ENCODE measurements at places on chromosomes 3 and 15. TPM values are rescaled to one million over a fixed set of nuclear protein-coding genes. Genes with fewer than 3 reads are reported as not detected.
A peak's percentile ranks its signal among the peaks of the same experiment; 100 is the strongest.

Gene TRIM42
- not detected for total RNA-seq

- no peak for DNase-seq
These were observed 16.6 kb downstream of the FOXB1 start for GRCh38 chr15:60020736-60021135.

DNA sequence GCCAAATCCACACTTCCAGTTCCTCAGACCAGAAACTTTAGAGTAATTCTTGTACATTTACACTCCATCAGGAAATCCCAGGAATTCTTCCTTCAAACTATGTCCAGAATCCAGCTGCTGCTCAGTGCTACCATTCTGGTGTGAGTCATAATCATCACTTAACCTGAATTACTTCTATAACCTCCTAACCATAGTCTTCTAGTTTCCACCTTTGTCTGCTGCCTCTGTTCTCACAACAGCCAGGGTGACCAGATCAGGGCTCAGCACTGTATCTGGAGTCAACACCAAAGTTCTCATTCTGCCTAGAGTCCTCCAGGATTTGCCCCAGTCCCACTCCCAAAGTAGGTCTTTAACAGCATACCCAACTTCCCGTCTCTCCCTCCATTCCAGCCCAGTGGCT is 3.4 kb downstream of the CLDND1 start:
- no peak for DNase-seq

DNA sequence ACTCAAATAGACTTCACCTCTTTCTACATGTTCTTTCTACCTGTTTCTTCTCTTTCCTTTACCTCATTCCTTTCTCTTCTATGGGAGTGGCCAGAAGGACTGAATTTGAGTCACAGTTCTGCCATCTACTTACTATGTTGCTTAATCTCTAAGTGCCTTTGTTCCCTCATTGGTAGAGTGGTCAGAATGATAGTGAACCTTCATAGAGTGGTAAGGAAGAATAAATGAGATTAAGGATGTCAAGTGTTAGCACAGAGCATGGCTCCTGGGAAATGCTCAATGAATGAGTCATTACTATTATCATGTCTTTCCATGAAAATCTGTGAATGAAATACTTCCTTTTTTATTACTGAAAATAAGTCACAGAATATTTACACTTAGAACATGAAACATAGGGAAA is 17.5 kb downstream of the TMEM207 start:
- no peak for DNase-seq

GRCh38 chr15:27220199-27220598 is 249.2 kb downstream of the GABRG3 start:
- no peak for DNase-seq

Gene MYEF2
- total RNA-seq: 23.3 TPM

Gene ALDH1A3
- total RNA-seq: 240 TPM

- DNase-seq: no peak
These were observed 14.8 kb downstream of the LTF start for GRCh38 chr3:46449755-46450552.

Gene LRTM1
- total RNA-seq: 2.0 TPM

- DNase-seq: no peak
These were observed 103.4 kb upstream of the CGNL1 start for GRCh38 chr15:57272771-57273357.

Gene ARHGEF3
- 21.6 TPM for total RNA-seq

DNA sequence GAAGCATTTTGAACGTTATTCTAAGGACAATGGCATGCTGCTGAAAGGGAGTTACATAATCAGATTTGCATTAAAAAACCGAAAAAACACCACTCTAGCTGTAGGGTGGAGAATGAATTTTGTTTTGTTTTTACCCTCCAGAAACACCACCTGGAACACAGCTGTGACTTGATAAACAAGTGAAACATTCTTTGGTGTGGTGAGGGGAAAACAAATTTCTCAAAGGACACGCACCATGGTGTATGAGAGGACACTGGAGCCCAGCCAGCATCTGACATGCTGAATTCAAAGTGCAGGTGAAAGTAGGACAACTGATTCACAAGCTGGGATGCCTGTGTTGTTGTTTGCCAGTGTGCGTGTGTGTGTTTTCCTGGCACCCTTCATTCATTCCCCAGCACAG is 554.5 kb upstream of the TBL1XR1 start:
- DNase-seq: no peak

- no peak for DNase-seq
These were observed 3.8 kb upstream of the ACAD9 start for GRCh38 chr3:128875556-128876120.

DNA sequence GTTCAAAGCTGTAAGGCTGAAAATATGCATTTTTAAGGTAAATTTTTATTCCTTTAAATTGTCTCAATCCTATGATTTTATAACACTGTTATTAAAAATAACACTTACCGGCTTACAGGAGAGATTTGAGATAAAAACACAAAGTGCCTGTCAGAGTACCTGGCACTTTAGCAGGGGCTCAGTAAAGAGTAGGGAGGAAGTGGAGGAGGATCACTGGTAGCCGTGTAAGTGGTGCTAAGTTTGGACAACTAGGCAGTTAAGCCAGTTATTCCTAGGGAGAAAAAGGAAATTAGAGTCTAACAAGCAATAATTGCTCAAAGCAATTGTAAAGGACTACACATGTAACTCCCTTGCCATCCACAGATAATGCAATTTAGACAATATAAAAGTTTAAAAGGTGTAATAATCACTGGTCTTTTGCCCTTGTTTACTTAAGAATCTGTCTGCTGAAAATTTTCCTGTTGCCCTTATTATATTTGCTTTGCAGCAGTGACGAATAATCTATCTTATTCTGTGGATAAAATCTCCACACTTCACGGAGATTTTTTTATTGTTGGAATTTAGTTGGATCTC is 204.8 kb downstream of the CDIN1 start:
- DNase-seq: no peak

- no peak for DNase-seq
These were observed 34.9 kb downstream of the APH1B start for GRCh38 chr15:63312286-63312685.

Gene ISLR2
- total RNA-seq: 1.9 TPM

DNA sequence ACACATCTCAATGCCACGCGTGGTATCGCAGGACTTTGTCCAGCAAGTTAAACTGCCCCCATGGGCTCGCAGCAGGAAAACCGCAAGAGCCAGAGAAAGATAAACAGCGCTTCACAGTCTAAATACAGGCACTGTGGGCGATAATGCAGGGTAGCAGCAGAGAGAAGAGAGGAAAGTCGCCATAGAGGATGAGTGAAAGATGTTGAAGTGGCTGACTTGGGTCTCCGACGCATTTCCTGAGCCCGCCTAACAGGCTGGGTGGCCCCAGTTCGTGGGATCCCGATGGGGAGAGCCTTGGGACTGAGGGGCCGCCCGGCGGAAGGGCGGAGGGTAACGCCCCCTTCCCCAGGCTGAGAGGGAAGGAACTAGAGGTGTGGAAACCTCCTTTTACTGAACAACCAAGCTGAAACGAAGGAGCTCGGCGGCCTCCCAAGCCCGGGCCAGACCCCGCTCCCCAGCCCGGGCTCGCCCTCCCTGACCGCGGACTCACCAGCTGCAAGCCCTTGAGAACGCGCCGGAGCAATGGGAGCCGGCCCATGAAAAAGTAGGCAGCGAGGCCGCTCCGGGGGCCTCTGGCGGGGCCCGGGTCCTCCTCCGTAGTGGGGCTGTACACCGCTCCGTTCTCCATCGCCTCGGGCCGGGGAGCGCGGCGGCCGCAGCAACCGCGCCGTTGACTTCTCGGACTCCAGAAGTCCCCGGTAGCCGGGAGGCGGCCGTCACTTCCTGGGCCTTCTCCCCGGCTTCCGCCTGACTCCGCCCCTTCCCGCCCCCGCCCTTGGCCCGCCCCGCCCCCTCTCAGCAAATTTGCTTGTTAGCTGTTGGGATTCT is at the start of gene CMTM6:
Gene CMTM6, minus strand, starts transcription at position 735 of the 828 bp plus-strand sequence. Its CDS starts 107 bp downstream, at position 628.
- peak; percentile 80 for DNase-seq

DNA sequence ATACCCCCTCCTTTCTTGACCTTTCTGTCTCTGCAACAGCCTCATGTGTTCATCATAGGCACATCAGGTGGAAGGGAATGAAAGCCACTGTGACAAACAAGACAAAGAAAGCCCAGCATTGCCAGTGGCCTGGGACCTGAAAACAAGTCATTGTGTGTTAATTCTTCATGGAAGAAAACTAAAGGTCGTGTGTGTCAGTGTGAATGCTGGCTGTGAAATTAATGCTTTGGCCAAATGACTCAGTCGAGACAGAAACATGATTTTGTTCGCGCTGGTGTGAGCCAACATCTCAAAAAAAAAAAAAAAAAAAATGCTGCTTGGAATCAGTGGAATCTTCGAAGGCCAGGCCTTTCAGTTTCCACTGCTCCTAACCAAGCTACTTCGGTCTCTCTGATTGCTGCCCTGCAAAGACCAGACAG is 386.5 kb upstream of the PROK2 start:
- DNase-seq: no peak

Gene SEMA3B
- 8.7 TPM for total RNA-seq

Gene ARL6
- 4.9 TPM for total RNA-seq

- DNase-seq: no peak
These were observed 56.8 kb downstream of the ATP2C1 start for GRCh38 chr3:130950641-130951040.

Gene CTDSPL2
- 32.5 TPM for total RNA-seq

Gene OXNAD1
- 16.2 TPM for total RNA-seq

GRCh38 chr3:109548192-109548938 is 211.0 kb upstream of the DPPA4 start:
- DNase-seq: no peak

DNA sequence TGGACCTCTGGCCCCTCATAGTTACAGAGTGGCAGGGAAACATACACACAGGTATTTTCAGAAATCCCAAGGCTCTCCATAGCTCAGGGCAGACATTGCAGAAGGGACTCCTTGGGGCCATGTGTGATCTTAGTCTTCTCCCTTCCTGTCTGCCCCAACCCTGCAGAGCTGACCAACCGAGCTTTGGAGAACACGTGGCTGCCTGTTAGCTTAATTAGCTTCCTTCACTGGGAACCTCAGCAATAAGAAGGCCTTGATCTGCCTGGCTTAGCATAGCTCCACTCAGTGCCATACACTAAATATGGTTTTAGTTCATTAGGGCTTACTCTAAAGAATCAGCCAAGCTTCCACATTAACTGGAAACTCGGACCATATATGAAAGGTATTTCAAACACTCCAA is 12.3 kb downstream of the LYZL4 start:
- no peak for DNase-seq

GRCh38 chr3:169846458-169847193 is 23.1 kb downstream of the LRRC31 start:
- no peak for DNase-seq

- DNase-seq: no peak
These were observed 89.6 kb upstream of the CBLB start for GRCh38 chr3:105958237-105959000.

Gene CAMK2N2
- 0.82 TPM for total RNA-seq

- DNase-seq: no peak
These were observed 364.7 kb upstream of the TGFBR2 start for GRCh38 chr3:30241721-30242120.

DNA sequence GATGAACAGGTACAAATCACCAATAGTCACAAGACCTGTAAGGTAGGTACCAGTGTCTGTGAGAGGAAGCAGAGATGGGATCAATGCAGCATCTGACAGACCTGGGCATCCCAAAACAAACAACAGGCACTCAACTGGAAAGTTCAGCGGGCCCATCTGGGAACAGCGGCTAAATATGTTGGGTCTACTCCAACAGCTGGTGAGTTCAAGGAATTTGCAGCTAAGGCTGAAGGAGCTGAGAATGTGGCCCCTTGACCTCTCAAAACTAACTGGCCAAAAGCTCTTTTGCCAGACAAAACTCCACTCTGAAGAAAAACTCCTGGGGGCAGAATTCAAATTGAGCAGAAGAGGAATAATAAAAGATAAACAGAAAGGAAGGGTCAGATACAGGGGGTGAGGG is 24.4 kb downstream of the AVEN start:
- no peak for DNase-seq

DNA sequence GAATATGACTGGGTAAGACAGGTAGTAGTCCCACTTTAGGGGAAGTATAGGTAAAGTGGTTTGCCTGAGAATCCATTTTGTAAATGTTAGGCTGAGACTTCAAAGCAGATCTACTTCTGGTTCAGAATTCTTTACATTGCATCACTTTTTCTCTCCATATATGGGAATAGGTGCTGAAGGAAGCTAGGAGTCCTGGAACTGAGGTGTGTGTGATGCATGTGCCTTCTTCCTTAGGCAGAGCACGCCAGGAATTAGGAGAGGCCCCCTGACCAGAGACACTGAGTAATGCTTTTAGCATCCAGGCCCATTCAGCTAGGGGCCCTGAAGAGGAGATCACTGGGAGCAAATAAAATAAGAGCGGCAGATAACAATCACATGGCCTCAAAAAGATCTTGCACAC is 69.2 kb upstream of the DCP1A start:
- DNase-seq: no peak

Gene FANCD2OS
- 2.3 TPM for total RNA-seq

GRCh38 chr3:53256704-53257055 is 858 bp upstream of the TKT start:
- DNase-seq: no peak

- DNase-seq: no peak
These were observed 67.8 kb upstream of the ITGA11 start for GRCh38 chr15:68499620-68500312.

All from prostate gland (tissue), 2 donors.